ENCODE measurements at places on chromosomes 2 and 18.

DNA sequence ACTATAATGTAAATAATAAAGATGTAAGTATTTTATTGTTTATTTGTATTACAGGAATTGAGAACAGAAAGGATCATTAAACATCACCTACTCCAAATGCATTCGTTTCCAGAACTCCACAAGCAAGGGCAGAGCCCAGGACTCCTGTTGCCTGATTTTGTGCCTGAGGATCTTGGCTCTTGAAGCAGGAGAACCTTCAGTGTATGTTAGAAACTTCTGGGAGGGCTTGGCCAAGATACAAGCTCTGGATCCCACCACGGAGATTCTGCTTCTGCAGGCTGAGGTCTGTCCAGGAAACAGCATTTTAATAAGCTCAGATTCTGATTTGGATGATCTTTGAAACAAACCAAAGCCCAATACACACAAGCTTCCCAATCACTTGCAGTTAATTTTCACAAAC, 142.4 kb upstream of the SOX11 start:
- DNase-seq: peak; percentile 3

DNA sequence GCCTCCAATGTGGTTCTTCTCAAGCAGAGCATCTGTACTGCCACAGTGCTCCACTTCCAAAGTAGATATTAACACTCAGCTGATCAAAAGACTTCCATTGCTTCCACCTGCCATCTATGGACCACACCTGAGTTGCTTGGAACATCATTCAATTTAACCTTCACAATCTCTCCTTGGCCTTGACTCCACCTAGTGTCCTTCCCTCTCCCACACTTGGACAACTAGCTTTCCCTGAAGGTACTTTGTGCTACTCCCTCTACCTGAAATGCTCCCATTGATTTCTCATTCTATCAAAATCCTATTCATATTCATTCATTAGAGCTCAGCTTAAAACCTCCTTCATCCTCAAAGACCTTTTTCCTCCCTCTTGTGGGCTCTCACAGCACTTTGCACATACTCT, 48.7 kb downstream of the SOWAHC start:
- DNase-seq: no peak

DNA sequence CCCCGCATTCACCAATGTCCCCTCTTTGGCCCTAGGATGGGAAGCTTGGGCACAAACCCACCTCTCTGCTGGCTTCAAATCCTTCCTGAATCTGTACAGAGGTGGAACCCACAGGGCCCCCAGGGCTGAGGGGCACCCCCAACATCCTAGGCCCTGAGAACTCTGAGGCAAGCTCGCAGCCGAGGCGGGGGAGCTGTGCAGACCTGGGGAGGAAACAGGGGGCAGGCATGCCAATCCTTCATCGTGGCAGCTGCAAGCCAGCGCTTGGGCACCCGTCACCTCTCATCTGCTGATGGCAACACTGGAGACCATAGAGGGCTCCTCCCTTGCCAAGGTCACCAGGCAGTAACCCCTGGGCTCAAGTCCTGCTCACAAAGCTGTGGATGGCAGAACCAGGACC, 10.8 kb downstream of the ECEL1 start:
- no peak for DNase-seq

- no peak for DNase-seq
Observed at GRCh38 chr2:43038034-43038695, 188.2 kb downstream of the ZFP36L2 start.

DNA sequence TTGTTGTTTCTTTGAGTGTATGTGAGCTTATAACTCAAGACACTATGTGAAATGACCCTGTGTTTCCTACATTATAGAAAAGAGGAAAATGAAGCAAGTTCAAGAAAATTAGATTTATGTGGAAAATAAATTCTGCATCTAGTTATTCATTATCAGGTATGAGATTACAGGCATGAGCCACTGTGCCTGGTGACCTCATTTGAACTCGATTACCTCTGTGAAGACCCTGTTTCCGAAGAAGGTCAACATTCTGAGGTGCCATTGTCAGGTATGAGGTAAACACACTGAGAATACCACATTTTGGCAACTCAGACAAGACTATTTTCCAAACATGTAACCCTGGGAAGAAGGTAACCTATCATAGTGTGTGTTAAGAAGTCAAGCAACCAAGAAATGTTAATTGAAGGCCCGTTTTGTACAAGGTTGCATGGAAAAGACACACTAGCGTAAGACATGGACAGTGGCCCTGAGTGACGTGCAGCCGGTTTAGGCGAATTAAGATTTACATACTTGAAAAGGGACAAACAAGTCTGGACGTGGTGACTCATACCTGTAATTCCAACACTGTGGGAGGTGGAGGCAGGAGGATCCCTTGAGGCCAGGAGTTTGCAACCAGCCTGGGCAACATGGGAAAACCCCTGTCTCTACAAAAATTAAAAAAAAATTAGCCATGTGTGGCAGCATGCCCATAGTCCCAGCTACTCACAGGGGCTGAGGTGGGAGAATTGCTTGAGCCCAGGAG, 186.6 kb downstream of the NEDD4L start:
- no peak for DNase-seq

DNA sequence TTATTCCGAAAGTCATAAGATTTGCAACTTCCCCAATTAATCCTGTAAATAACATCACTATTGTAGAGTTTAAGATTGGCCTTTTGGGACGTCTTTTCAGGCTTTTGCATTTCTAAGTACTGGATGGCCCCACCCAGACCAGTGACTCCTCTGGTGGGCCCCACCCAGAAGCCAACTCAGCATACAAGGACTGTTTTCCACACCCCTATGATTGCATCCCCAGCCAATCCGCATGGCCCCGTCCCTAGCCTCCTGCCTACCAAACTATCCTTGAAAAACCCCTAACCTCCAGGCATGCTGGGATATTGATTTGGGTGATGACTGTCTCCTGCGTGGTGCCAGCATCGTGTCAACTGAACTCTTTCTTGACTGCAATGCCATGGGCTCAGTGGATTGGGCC, 24.5 kb upstream of the TGIF1 start:
- DNase-seq: no peak

- DNase-seq: no peak
Observed at GRCh38 chr2:239165206-239165831, 235.5 kb downstream of the HDAC4 start.

- DNase-seq: no peak
Observed at GRCh38 chr2:191204433-191204832, 40.8 kb upstream of the MYO1B start.

- DNase-seq: no peak
Observed at GRCh38 chr2:151670346-151670745, 63.9 kb downstream of the NEB start.

- no peak for DNase-seq
Observed at GRCh38 chr18:35923939-35924684, 48.4 kb upstream of the RMP24 start.

DNA sequence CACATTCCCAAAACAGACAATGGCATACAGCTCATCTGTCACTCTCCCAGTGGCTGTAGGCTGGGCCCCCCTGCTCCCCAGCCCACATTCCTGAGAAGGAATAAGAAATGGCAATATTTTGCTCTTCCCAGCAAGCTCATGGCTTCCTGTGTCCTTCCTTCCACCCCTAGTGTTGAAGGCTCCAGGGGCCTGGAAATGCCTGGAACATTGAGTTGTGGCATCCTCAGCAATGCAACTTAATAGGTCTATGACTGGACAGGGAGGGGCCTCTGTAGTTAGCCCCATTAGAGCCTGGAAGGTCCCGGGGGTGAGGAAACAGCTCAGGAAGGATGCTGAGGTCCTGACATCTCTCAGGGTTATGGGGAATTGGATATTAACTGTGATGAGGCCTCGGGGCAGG, 3.3 kb downstream of the KIF3C start:
- DNase-seq: no peak

DNA sequence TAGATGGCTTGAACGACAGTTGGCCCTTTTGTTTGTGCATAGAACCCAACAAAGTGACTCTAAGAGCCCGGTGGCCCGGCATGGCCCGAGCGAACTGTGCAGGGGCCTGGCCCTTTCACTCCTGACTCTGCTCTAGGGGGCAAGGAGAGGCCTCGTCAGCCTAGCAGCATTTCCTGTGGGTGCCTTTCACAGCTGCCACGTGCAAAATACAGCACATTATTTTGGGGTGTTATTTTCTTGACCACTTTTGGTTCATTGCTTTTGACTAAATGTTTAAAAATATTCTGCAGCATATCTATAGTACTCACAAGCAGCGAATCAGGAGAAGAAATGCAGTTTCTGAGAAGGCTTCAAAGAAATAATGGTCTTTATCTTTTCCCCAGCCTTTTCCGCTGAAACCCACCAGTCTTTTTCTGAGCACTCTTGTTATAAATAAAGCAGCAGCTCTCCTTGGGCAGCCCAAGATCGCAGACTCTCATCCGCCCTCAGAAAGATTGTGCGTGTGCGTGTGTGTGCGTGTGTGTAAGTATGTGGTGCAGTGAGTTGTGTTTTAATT, 31.3 kb downstream of the DGKD start:
- peak; percentile 10 for DNase-seq

- no peak for DNase-seq
Observed at GRCh38 chr18:78410094-78410786, 569.4 kb upstream of the SALL3 start.

DNA sequence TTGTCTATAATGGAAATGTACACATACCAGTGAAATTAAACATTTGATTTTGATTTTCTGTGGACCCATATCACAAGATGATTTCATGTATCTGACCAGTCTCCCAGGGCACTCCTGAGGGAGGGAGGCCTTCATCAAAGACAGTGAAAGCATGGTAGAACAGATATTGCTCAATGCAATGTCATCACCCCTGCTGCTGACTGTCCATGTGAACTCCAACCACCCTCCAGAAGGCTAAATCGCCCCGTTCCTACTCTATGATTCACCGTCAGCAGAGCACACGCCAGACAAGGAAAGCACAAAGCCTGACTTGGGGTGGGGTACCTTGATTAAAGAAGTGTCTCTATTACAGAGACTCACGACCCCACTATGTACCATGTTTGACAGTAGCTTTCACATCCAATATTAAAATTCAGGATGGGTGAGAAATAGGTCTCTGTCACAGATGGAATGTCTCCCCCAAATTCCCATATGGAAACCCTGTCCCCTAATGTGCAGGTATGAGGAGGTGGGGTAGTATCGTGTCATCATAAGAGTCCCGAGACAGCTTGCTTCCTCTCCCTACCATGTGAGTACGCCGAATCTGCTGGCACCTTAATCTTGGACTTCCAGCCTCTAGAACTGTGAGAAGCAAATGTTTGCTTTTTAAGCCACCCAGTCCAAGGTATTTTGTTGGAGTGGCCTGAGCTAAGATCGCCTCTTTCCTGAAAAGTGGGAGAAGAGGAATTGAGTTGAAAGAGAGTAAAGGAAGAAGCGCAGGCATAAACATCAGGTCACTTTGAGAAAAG, 42.4 kb downstream of the CYB5A start:
- DNase-seq: peak; percentile 58

GRCh38 chr2:19982268-19982667, 7.6 kb downstream of the WDR35 start:
- peak; percentile 15 for DNase-seq
